ENCODE measurements at places on chromosomes 5 and 9.

- no peak for DNase-seq
Observed at GRCh38 chr9:136587145-136587943, 41.5 kb upstream of the NOTCH1 start.

DNA sequence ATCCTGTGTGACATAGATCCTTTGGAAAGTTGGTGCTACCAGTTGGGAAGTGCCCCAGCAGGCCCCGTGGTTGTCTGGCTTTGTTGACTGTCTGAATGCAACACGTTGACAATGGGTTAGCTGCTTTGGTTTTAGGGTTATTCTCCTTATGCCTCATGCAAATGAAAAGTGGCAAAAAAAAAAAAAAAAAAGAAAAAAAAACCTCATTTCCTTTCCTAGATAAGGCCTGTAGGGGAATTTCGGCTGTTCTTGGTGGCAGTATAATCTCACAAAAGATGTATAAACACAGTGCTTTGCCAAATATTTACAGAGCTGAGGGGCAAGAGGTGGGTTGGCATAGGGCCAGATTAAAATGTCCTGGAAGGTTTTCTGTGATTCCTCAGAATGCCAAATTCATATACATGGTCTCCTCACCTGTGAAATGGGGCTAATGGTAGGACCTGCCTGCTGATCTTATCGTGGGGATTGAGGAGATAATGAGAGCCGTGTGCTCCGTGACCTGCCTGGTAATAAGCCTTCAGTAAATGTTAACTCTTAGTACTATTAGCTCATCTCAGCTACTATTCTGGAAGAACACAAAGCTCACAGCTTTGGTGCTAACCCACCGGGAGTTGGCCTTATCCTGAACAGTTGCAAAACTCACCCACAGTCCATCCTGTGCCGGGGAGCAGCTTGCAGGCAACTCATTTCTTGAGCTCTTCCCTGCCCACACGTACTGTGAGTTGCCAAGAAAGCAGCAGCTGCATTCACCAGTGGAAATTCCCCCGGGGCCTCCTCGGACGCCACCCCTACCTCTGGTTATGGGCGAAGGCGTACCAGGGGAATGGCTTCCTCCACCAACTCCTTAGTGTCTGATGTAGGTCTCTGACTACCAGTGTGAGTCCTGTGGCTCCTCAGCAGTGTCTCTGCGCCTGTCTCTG lies 220.3 kb downstream of the NR3C1 start:
- no peak for DNase-seq

GRCh38 chr5:757931-758697 lies 26.4 kb downstream of the ZDHHC11B start:
- no peak for DNase-seq

DNA sequence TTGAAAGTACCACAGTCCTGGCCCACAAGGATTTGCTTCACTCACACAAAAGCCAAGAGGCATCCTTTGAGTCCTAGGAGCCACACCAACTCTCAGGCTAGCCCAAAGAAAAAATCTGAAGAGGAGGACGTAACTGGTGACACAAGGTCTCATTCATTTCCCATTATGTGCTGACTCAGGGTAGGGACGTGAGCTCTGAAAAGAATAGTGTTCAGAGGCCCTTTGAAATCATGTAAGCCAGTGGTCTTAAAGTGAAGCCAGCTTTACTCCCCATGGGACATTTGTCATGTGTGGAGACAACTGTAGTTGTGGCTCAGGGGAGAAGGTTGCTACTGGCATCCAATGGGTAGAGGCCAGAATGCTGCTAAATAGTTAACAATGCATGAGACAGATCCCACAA lies 332.4 kb downstream of the KCTD16 start:
- DNase-seq = no peak

DNA sequence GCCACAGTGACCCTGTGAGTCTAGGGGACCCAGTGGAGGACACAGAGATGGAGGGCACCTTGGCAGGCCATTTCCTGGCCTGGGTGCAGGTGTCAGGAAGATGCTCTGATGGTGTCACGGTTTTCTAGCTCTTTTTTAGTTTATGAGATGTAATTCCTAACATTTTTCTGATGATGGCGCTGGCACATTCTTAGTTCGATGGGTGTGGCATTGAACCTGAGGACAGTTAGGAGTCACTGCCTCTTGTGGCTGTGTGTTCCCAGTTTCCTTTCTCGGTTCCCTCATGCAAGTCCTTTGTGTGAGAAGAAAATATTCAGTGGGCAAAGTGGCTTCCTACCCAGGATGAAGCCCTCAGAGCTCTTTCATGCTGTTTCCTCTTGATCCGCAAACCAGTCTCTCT lies 129.4 kb upstream of the ICE1 start:
- no peak for DNase-seq

DNA sequence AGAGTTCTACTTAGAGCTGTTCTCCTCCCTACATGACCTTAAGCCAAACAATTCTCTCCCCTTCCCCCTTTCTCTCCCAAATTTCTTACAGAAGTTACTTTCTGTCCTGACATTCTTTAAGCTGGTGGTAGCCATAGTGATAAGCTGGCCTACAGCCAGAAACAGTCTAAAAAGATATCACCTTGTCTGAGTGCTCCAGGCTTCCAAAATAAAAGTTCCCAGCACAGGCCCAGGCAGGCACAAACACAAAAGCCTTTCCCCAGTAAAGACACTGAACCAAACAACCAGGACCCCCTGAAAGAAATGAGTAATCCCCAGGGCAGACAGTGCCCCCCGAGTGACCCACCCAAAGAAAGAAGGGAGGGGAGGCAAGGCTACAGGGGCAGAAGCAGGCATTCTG lies 19.2 kb downstream of the SIL1 start:
- no peak for DNase-seq

DNA sequence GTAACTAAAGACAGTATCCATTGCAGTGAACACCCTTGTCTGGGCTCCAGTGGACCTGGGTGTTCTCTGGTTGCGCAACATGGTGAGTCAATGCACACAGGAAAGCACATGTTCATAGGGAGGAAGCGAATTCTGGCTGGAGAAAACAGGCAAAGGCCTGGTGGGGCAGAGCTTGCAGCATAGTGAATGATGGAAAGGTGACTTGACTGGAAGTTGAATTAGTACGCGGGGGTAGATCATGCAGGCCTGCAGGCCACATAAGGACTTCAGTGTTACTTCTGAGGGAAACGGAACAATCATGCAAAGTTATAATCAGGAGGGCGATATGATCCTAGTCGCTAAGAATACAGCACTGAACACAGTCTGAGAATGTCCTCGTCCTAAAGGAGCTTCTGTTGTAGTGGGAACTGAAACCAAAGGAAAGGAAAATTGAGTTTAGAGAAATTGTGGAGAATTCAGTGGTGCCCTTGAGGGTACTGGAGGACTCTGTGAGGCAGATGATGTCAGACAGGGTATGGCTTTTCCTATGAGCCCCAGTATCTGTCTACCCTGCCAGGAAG lies 71.9 kb upstream of the RANBP3L start:
- no peak for DNase-seq

DNA sequence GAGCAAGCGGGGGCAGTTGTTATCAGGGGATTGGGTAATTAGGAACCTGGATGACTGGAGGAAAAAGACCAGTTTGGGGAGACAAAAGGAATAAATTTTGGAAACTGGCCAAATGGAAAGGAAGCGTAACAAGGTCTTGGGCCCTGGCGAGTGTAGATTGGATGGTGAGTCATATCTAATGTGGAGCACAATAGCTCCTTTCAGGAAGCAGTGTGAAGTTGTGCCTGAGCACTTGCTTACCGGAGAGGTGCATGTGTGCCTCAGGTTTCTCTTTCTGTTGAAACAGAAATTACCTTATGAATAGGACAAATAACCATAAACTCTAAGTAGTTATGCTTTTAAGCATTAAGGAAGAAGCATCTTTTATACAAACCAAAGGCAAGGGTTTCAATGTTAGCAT lies 176.4 kb downstream of the KIF4B start:
- DNase-seq = no peak

DNA sequence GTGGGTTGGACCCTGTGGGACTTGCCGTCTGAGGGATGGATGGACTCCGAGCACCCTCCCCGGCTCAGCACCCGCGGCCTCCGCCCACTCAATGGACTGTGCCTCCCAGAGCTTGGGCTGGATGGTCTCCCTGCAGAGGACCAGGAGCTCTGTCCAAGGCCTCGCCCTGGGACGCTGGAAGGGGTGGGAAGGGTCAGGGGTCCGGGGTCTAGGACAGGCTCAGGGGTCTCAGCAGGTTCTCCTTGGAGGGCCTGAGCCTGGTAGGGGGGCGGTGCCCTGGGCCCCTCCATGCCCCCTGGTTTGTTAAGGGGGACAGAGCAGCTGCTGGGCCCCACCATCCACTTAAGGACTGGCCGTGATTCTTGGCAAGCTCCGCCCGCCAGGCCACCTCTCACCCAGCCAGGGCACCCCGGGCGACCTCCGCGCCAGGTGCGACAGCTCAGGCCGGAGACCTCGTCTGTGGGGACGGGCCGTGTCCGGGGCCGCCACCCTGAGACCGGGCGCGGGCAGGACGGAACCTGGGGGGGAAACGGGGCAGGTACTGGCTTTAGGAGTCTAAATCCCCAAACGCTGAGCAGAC lies 29.2 kb downstream of the EXOC3 start:
- no peak for DNase-seq

DNA sequence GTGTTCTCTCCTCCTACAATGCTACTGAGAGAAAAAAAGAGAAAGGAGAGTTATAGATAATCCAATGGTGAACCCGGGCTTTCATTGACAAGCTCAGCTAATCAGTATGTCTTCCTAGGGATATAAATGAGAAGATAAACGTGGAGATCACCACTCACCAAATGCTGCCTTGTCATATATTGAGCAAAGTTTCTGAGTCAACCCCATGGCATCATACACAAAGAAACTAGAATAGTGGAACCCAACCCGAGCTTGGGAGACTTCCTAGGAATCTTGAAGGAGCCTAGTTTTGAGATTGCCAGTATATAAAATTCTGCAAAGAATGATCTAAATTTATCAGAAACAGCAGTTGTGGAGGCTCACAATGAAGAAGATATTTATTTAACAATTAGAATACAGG lies 47.8 kb downstream of the PTPN3 start:
- DNase-seq = no peak

DNA sequence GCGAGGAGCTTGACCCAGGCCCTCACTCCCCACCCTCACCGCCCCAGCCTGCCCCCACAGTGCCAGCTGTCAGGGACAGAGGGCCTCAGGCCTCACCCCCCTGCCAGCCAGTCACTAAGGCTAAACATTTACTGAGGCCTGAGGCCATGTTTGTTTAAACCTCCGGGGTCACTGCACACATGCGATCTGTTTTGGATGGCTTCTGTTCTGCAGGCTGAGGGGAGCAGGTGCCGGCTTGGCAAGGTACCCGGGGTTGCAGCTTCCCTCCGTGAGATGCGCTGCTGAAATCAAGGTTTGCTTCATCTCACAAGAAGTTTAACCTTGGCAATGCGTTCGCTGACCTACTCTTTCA lies 103.3 kb upstream of the BOD1 start:
- no peak for DNase-seq
